ENCODE measurements at places on chromosomes 2 and 18.

DNA sequence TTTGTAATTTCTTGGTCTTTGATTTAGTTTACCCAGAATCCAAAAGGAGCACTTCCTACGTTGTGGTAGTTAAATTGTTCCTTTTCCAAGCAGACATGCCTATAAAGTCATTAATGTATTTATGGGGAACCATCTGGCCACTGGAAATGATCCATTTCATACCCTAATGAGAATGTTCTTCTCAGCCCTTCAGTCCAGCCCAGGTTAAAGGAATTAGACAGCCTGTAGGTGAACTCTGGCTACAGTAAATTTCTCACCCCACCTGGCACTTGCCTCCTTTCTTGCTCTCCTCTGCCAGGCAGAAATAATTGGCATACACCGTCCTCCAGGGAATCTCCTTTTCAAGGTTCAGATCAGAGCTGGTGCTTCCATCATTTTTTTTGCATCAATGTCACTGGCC, 121.1 kb downstream of the SETBP1 start:
- peak overlapping the region; percentile 18 for H3K27ac ChIP-seq
- H3K27me3 ChIP-seq: no peaks in the 10 kb centered on the region
- H3K36me3 ChIP-seq: peaks cover 36% of the 10 kb centered on the region
- DNase-seq: no peak
- H3K4me3 ChIP-seq: peak overlapping the region; percentile 41
- H3K4me1 ChIP-seq: peaks cover 77% of the 10 kb centered on the region

DNA sequence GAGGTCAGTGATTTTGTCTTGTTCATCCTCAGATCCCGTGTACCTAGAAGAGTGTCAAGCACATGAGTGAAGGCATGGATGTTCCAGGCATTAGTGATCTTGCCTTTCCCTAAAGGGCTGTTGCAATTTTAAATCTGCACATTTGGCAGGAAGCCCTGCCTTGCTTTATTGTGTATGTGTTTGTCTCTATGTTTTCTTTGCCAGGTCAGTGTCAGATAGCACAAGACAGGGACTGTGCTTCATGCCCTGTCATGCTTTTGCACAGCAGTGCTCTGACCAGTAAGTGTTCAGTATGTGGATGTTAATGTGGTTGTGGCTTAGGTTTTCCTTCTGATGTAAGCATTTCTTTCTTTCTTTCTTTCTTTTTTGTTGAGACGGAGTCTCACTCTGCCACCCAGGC, 131.5 kb downstream of the RGPD3 start:
- H3K27me3 ChIP-seq: peaks cover 10% of the 10 kb centered on the region
- no peaks in the 10 kb centered on the region for H3K36me3 ChIP-seq
- no peaks in the 10 kb centered on the region for H3K4me1 ChIP-seq
- H3K27ac ChIP-seq: no peak overlapping the region
- no peak for DNase-seq

DNA sequence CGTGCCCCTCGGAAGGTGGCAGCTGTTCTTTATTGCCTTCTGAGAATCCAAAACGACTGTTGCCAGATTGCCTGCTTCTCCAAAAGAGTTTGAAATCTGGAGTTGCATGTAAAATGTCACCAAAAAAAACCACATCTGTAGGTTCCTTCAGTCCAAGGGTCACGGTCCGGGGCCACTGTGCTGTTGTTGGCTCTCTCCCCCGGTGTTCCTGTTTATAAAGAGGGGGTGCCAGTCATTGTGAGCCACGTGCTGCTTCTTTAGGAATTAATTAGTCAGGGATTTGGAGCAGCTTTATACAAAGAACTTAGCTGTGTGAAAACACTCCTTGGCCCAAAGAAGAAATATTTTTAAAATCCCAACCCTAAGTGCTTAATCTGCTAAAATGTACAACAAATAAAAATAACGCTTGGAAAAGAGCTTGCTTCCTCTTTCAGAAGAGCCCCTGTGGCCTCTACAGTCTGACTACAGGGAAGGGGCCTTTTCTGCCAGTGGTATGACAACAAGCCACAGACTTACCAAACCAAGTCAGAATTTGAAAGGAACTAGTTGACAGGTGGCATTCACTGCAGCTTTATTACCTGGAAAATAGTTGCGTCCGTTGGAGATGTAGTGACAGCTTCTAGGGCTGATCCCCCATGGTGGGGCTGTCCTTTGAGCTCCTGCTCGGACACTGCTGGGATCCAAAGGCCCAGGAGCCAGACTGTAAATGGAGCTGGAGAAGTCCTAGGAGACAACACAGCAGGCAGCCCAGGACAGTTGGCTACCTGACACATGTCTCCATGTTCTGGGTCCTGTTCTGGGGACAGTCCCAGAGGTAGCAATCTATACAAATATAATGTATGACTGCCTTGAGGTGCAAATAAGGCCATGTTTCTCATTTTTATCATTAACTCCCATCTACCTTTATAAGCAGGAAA, 84.5 kb upstream of the SLC1A4 start:
- H3K27ac ChIP-seq: no peak overlapping the region
- H3K4me3 ChIP-seq: no peak overlapping the region
- no peak for DNase-seq
- H3K36me3 ChIP-seq: no peaks in the 10 kb centered on the region
- H3K4me1 ChIP-seq: no peaks in the 10 kb centered on the region
- H3K27me3 ChIP-seq: peaks cover 12% of the 10 kb centered on the region

DNA sequence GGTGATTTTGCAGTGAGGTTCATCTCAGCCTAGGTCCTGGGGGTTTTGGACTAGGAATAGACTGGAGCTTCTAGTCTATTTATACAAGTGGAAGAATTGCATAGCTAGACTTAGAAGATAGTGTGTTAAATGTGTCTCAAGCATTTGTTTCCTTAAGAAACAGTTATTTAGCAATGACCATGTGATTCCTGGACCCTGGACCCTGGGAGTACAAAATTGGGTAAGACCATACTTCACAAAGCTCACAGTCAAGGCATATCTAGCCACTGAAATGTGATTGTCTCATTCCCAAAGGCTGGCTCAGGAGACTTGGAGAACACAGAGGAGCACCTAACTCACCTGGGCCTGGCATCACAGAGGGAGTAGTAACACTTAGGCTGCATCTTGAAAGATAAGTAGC, 754.5 kb downstream of the SATB2 start:
- H3K4me3 ChIP-seq: no peak overlapping the region
- no peaks in the 10 kb centered on the region for H3K27me3 ChIP-seq
- no peaks in the 10 kb centered on the region for H3K36me3 ChIP-seq

- H3K27me3 ChIP-seq: no peaks in the 10 kb centered on the region
- no peak for DNase-seq
- H3K4me3 ChIP-seq: no peak overlapping the region
- no peaks in the 10 kb centered on the region for H3K4me1 ChIP-seq
- H3K36me3 ChIP-seq: no peaks in the 10 kb centered on the region
- no peak overlapping the region for H3K27ac ChIP-seq
These were observed 141.3 kb downstream of the FIGN start for GRCh38 chr2:163594497-163594896.

- peaks cover 2% of the 10 kb centered on the region for H3K27me3 ChIP-seq
- no peaks in the 10 kb centered on the region for H3K4me1 ChIP-seq
- DNase-seq: no peak
- H3K4me3 ChIP-seq: no peak overlapping the region
- no peak overlapping the region for H3K27ac ChIP-seq
- H3K36me3 ChIP-seq: no peaks in the 10 kb centered on the region
These were observed 105.6 kb upstream of the CCDC150 start for GRCh38 chr2:196533772-196534397.

- H3K36me3 ChIP-seq: no peaks in the 10 kb centered on the region
- no peaks in the 10 kb centered on the region for H3K4me1 ChIP-seq
- H3K4me3 ChIP-seq: no peak overlapping the region
- H3K27me3 ChIP-seq: peaks cover 11% of the 10 kb centered on the region
- H3K27ac ChIP-seq: no peak overlapping the region
These were observed 48.8 kb upstream of the ZDBF2 start for GRCh38 chr2:206225435-206226232.

DNA sequence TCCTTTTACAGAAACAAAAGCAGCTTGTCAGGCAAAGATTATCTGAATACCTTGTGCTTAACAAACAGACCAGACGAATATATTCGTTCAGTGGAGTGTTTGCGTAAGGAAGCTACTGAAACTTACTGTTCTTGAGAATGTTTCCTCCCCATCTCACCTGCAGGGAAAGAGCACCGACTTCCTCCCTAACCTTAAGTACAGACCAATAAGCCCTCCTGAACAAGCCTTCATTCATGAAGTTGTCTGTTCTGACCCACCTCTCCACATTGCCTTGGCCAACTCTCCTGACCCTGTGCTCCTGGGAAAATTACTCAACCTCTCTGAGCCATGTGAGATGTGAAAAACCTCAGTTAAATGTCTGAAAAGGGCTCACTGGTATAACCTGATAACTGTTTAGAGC, 35.2 kb downstream of the STK39 start:
- H3K4me1 ChIP-seq: peaks cover 59% of the 10 kb centered on the region
- H3K27me3 ChIP-seq: no peaks in the 10 kb centered on the region
- H3K27ac ChIP-seq: peak overlapping the region; percentile 90
- DNase-seq: no peak
- H3K36me3 ChIP-seq: no peaks in the 10 kb centered on the region

DNA sequence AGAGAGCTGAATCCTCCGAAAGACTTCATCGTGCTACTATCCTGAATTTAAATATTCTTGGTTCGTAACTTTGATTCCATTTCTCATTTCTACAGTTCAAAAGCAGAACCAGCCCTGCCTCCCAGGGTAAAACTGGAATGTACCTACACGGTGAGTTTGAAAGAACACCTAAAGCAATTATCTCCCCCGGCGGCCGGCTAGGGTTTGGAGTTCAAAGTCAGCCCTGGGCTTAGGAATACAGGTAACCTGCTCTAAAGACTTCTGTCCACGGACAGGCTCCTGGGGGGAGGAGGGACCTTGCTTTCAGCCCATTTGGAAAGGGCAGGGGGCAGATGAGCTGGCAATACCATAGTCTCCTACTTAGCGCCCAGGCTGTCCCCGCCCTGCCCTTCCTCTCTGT, 32.3 kb downstream of the CYP27C1 start:
- H3K27me3 ChIP-seq: peaks cover 21% of the 10 kb centered on the region
- DNase-seq: no peak
- H3K36me3 ChIP-seq: no peaks in the 10 kb centered on the region
- no peak overlapping the region for H3K4me3 ChIP-seq
- H3K27ac ChIP-seq: no peak overlapping the region
- H3K4me1 ChIP-seq: peaks cover 4% of the 10 kb centered on the region

DNA sequence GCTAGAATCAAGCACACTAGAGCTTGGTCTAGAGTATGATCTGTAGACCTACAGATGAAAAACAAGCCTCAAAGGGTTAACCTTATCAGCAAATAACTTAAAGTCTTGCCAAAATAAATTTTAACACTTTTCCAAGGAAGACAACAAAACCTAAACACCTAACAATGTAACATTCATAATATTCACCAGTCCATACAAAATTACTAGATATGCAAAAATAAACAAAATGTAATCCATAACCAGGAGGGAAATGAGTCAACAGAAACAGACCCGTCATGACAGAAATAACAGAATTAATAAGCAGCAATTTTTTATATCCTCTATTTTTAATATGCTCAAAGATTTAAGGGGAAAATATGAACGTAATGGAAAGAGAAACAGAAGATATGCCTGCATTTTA, 36.1 kb downstream of the TRAK2 start:
- H3K36me3 ChIP-seq: peaks cover 6% of the 10 kb centered on the region
- no peak for DNase-seq
- no peak overlapping the region for H3K4me3 ChIP-seq
- H3K4me1 ChIP-seq: peaks cover 7% of the 10 kb centered on the region
- no peak overlapping the region for H3K27ac ChIP-seq

GRCh38 chr2:161139098-161139987, 20.9 kb upstream of the TANK start:
- peak overlapping the region; percentile 88 for H3K27ac ChIP-seq
- peak overlapping the region; percentile 91 for H3K4me3 ChIP-seq
- H3K36me3 ChIP-seq: peaks cover 51% of the 10 kb centered on the region
- H3K4me1 ChIP-seq: peaks cover 73% of the 10 kb centered on the region
- no peaks in the 10 kb centered on the region for H3K27me3 ChIP-seq

GRCh38 chr2:109046925-109047508, 58.0 kb upstream of the EDAR start:
- DNase-seq: no peak
- H3K27ac ChIP-seq: no peak overlapping the region
- no peaks in the 10 kb centered on the region for H3K27me3 ChIP-seq
- H3K36me3 ChIP-seq: no peaks in the 10 kb centered on the region
- H3K4me3 ChIP-seq: no peak overlapping the region

GRCh38 chr2:171547720-171548119, 25.4 kb downstream of the CYBRD1 start:
- H3K36me3 ChIP-seq: no peaks in the 10 kb centered on the region
- no peak overlapping the region for H3K4me3 ChIP-seq
- no peak for DNase-seq
- H3K27ac ChIP-seq: no peak overlapping the region
- no peaks in the 10 kb centered on the region for H3K27me3 ChIP-seq

GRCh38 chr2:48227617-48228344, 302.2 kb upstream of the STON1 start:
- peaks cover 18% of the 10 kb centered on the region for H3K4me1 ChIP-seq
- DNase-seq: no peak
- H3K4me3 ChIP-seq: peak overlapping the region; percentile 50
- H3K27ac ChIP-seq: peak overlapping the region; percentile 38
- no peaks in the 10 kb centered on the region for H3K27me3 ChIP-seq

DNA sequence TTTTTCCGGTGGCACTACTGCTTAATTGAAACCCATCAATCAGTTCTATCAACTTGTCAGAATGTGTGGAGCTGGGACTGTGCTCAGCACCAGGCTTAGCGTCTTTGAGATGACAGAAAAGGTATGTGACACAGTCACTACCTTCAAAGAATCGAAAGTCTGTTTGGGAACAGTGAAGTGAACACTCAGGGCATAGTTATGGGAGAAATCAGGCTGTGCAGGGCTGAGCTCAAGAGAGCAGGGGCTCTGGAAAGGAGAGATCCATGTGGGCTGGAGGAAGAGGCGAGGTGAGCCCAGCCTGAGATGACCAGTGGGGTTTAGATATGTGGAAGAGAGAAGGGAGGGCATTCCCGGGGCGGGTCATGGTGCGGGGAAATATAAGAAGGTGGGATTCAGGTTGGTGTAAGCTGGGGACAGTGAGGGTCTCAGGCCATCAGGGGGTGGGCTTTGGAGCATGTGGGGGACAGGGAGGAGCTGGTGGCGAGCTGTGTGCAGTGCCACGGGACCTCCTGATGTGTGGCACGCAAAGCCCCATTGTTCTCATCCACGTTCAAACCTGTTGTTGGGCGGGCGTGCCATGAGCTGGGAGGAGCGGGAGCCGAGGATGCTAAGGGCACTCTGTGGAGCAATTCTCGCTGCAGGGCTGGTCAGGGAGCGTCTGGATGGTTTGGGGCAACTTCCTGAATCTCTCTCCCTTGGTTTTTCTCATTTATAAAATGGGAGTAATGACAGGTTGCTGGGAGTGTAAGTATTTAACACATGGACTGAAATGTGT, 72.5 kb downstream of the VAPA start:
- peaks cover 8% of the 10 kb centered on the region for H3K27me3 ChIP-seq
- no peak overlapping the region for H3K27ac ChIP-seq
- H3K36me3 ChIP-seq: no peaks in the 10 kb centered on the region
- no peaks in the 10 kb centered on the region for H3K4me1 ChIP-seq
- DNase-seq: no peak

GRCh38 chr2:152406119-152406835, 71.3 kb downstream of the FMNL2 start:
- no peaks in the 10 kb centered on the region for H3K36me3 ChIP-seq
- no peak overlapping the region for H3K27ac ChIP-seq
- H3K4me1 ChIP-seq: no peaks in the 10 kb centered on the region
- H3K4me3 ChIP-seq: no peak overlapping the region
- peaks cover 14% of the 10 kb centered on the region for H3K27me3 ChIP-seq
